Stimulated activated CD4-positive, alpha-beta T cell treated with anti-CD3 and anti-CD28 coated beads, TNF-alpha, amount 100 ng/mL, for 48 hours (primary cell): ENCODE measurements at places on chromosomes 16 and 17.

GRCh38 chr16:54460263-54460860, 173.8 kb upstream of the IRX3 start:
- DNase-seq = no peak

DNA sequence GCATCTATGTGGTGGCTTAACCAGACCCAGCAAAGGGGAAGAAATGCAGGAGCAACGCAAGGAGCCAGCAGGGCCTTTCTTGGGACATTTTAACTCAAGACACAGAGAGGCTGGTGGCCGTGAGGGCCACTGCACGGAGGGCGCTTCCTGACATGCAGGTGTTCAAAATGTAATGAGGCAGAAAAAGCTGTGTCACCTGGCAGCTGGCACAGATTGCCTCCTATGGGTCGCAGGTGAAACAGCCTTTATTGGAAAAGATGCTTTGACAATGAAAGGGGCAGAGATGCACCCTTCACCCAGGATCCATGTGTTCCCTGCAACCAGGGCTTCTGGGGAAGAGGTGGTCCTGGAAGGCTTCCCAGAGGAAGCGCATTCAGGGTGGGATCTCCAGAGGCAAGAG, 219.3 kb downstream of the XYLT1 start:
- no peak for DNase-seq

DNA sequence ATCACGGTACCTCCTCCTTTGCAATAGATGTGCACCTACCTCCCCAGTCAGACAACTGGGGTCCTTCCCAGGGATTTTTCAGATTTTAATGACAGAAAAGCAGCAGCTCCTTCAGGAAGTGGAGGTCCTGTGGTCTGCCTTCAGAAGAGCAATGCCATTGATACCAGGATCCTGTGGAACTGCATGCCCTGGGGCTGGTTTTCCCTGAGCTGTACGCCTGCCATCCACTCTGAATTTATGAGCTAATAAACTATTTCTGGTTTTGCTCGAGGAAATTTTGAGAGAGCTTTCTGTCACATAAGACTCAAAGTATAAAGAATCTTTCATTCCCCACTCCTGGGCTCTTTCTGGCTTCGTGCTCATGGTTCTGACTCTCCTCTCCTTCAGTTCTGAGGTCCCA, 10.0 kb upstream of the CCL23 start:
- no peak for DNase-seq

DNA sequence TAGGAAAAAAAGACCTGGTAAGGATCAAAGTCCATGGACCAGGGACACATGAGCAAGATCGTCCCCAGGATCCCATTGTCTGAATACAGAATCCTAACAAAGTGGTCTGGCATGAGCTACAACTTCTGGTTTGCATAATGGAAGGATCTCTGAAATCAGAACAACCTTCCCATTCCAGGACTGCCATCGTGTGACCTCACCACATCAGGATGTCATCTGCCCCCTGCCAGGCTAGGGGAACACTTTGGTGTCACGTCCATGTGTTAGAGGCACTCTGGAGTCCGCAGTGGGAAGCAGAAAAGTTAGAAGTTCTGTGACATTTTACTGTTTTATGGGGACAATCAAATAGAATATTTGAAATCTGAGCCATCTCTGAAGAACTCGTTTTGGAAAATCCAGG, 160.7 kb downstream of the RGS9 start:
- DNase-seq = no peak

DNA sequence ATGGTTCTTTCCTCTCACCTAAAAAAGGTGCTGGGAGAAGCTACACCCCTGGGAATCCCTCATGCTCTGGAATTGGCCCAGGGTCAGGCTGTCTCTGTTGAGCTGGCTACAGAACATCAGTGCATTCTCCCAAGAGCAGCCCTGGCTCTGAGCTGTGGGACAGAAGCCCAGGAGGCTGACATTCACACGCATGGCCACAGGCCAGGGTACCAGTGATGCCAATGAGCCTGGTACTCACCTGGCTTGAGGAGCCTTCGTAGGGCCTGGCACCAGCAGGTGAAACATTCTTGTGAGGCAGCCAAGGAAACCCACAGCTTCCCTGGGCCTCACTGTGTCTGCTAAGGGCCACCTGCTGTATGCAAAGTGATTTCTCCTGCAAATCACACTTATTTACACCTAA, 121.7 kb upstream of the CCL2 start:
- no peak for DNase-seq

DNA sequence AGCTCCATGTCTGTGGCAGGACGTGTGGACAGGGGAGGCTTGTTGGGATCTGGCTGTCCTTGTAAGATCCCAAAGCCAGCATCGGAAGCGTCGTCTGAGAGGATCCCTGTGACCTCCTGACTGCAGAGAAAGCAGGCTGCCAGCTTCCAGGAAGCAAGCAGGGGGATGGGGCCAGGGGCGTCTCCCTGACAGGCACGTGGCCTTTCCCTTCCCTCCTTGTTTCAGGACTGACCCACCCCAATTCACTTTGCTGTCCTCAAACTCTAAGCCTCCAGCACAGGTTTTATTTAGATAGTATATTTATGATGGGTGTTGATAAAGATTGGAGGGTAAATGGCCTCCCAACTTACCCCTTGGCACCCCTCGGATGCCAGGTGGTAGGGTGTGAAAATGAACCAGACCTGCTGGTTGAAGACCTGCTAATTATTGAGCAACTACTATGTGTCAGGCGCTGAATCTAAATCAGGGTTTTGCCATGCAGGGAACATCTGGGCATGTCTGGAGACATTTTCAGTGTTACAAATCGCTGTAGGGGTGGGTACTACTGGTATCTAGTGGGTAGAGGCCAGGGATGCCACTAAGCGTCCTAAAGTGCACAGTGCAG, 24.5 kb downstream of the SOCS1 start:
- no peak for DNase-seq

- no peak for DNase-seq
These were observed 141.8 kb downstream of the CMIP start for GRCh38 chr16:81586417-81586816.

DNA sequence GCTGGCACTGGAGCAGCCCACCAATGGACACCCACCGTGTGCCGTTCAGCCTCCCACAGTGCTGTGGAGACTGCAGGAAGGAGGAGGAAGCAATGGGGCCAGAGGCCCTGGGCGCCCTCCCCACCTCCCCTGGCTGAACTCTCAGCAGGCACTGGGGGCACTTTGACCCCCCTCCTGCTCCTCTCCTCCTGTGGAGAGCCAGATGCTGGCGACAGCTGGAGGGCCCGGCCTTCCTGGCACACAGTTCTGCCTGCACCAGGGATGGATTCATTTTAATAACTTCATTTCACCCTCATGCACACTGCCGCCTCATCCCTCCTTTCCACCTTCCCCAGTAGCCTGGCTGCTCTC, 6.0 kb downstream of the NXPH3 start:
- DNase-seq = no peak

- no peak for DNase-seq
These were observed 24.0 kb downstream of the ZFHX3 start for GRCh38 chr16:73023752-73024570.

- DNase-seq = no peak
These were observed at the start of gene TBKBP1 for GRCh38 chr17:47693731-47694580. Gene TBKBP1 (plus strand): TSS chr17:47694161. CDS start chr17:47696113, 1,952 bp downstream.

GRCh38 chr17:27282054-27282551, 11.8 kb upstream of the WSB1 start:
- DNase-seq = no peak

DNA sequence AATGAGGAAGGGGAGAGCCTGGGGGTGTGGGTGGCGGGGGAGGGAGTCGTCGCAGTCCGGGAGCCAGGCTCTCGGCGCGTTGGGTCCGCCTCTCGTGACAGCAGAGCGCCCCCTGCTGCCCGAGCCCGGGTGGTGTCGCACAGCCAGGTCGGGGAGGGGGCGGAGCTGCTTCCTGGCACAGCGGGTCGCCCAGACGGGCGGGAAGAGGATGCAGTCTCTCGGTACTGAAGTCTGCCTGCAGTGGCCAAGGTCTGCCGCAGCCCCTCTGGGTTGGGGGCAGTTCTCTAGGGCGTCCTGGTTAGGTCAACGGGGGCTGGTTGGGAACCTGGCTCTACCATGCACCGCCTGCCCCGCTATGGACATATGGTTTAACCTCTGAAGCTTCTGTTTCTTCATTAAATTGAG, 38.2 kb upstream of the CCDC182 start:
- peak; percentile 75 for DNase-seq

- no peak for DNase-seq
These were observed 41.3 kb upstream of the MNT start for GRCh38 chr17:2442166-2442565.

GRCh38 chr16:72932050-72932449, 115.9 kb downstream of the ZFHX3 start:
- DNase-seq = no peak

DNA sequence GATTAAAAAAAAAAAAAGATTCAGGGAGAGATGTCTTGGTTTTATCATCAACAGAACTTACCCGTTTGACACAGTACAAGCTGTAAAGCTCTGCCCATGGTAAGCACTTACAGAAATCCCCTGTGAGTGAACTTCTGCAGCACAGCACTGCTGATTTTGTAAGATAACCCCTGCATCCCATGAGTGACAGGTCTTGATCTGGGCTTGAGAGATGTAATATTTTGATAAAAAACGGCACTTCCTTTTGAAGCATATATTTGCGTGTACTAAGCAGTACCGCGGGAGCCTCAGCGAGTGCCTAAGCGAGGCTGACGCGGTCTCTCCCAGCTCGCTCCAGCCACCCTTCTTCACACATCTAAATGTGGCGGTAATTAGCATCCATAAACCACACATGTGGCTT, 50.5 kb downstream of the IKZF3 start:
- no peak for DNase-seq

DNA sequence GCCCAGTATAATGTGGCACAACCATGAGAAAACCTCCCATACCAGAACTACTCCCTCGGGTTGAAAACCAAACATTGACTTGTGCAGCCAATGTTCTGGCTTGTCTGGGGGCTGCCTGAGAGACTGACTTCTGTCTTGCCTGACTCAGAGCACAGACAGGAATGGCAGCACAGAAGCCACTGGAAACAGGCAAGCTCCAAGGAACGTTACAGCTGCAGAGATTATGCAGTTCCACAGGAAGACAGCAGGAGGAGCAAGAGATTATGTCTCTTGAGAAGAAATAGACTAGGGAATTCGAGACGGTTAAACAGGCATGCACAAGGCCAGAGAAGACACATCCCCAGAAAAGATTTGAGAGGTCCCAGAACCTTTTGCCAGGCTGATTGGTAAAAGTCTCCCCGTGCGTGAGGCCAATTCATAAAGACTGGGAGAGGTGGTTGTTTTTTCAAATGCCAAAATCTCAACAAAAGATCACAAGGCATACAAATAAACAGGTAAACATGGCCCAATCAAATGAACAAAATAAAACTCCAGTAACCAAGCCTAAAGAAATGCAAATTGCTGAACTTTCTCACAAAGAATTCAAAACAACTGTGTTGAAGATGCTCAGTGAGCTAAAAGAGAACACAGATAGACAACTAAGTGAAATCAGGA, 90.6 kb upstream of the CDH5 start:
- DNase-seq = no peak

- no peak for DNase-seq
These were observed 50.2 kb downstream of the NKD1 start for GRCh38 chr16:50598256-50598894.
